Dermis microvascular lymphatic vessel endothelial cell (primary cell): ENCODE measurements at places on chromosomes 4 and X. TPM values are rescaled to one million over a fixed set of nuclear protein-coding genes. Genes with fewer than 3 reads are reported as not detected.

DNA sequence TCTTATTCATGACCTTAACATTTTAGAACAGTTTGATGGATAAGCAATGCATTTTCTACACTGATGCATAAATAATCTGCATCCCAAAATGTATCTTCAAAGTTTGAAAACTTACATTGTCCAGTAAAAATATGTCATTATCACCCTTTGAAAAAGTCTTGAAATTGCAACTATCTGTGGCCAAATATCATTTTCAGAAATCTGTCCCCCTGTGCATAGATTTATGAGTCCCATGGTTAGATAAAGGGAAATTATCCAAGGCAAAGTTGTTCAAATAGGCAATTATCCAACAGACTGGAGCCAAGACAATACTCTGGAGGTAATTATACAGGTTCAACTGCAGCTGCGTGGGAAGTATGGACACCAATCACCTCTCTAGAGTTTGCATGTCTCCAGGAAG is 182.5 kb upstream of the INTU start:
- DNase-seq = no peak

DNA sequence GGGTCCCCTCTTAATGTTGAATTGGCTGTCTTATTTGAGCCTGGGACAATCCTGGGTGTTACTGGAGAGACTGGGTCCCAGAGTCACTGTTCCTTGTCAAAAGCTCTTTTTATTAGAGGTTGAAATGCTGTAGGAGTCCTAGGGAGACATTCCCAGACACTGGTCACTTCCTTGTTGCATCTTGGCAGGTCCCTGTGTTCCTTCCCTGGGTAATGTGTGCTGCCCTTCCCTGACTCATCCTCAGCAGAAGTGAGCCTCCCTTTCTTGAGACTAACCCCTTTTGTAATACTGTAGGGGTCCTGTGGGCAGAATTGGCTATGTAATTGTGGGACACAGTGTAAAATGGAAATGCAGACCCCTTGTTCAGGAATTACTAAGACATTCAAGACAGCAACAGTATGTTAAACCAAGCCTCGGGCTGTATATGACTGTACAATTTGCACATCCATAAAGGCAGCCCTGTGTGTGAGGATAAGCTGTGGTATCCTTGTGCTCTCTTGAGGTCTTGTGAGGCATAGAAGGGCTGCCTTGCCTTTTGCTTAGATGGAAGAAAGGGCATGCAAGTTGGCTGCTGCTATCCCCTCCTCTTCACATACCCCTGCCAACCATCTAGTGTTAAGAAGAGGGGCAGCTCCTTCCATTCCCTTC is 53.5 kb downstream of the DCLK2 start:
- DNase-seq = no peak

The KLF3 gene
- 15.8 and 24.8 TPM in 2 replicates for total RNA-seq

The SPIN2B gene
- 7.1 and 9.6 TPM in 2 replicates for total RNA-seq

DNA sequence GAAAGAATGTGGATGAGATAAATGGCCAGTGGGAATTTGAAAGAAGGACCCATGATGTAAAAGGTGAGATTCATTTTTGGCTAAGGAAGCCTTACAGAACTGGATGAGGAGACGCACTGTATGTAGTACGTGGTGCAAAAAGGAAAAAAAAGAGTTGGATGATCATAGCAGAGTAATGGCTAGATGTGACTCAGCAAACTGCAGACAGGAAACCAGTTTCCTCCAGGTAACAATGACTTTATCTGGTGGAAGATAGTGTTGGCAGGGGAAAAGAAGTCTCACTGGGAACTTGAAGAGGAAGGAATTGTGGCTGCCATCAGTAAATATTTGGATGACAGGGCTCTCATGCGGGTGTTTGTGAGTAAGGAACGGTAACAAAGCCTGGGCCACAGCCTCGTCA is 243.2 kb downstream of the CPE start:
- DNase-seq = peak; percentile 29

DNA sequence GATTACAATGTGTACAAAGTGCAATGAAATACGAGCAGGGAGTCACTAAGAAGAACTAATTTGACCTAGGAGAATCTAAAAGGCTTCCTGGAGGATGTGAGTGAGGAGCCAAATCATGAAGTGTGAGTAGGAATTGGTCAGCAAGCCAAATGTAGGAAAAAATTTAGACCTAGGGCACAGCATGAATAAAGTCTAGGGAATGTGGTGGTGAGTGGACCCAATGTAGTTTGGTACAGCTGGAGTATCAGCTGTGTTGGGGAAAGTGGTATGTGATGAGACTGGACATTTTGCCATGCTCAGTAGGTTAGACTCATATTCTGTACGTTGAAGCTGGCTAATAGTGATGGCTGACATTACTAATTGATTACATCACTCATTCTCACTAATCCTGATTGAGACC is 191.0 kb downstream of the AFF2 start:
- no peak for DNase-seq

DNA sequence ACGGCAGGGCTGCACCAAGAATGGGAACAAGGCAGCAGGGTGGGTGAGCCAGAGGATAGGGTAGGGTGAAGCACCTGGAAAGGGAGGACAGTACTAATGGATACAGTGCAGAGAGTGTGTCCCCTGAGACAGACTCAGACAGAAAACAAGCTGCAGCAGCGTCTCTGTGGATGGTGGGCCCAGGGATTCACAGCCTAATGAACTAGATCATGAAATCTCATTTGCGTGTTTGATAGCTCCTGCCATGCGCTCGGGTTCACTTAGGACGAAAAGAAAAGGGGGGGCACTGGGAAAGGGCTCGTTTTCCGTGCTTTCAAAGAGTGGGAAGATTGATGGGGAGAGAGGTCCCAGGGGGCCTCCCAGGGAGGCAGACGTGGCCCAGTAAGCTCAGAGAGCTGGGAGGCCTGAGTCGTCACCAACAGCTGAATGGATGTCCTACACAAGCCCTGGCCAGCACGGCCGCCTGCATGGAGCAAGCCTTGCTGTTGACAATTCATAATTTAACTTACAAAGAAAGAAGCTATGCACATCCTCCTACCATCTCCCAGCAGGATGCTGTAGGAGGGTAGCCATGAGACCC is 446.9 kb downstream of the BCOR start:
- DNase-seq = no peak

The PTTG2 gene
- total RNA-seq = not detected in 2 replicates

The SERTM2 gene
- total RNA-seq = not detected in 2 replicates

The PRDX4 gene
- 174 and 211 TPM in 2 replicates for total RNA-seq

DNA sequence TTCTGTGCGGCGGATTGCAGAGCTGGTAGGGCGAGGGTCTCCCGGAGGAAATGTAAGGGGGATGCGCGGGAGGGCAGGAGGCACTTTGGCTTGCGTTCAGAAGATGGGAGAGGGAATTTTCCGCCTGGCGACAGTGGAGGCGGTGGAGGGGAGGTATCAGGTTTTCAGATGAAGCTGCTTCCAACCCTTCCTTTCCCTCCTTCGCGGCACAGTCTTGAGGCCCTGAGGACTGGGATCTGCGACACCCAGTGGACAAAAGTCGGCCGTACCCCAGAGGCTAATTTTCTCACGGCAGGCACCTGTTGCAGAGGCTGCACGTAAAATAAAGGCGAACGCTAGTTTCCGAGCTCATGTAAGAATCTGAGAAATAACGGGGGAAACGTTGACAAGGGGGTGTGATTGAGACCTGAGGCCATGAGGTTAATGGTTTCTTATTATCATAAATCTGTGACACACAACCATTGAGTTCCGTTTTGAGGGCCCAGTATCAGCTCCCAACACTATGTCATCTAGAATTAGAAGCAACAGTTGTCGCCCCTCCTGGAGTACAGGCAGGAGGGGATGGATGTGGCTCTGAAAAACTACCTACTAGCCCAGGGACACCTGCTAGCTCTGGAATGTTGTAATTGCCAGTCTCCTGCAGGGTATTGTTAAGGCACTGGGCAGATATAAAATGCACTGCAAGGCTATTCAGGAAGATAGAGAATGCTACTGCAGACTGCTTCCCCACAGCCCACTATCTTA is 1.1 kb downstream of the ZCCHC18 start:
- DNase-seq = no peak

DNA sequence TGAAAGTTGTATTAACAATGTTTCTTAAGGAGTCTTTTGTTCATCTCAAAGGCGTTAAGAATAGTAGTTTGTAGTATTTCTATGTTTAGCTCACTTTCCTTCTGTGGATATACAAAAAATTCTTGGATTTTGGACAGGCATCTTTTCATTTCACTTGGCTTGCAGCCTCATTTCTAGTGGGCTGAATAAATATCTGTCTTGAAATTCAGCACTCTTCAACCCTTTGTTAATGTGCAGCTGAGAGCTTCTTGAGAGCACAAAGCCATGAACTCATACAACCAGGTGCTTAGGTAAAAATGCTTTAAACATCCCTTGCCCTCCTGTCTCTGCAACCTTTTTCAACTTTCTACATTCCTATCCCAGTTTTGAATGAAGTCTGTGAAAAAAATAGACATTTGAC is 1003.2 kb downstream of the C4orf33 start:
- no peak for DNase-seq

- peak; percentile 64 for DNase-seq
Measured at GRCh38 chrX:46327566-46328115, 217.6 kb downstream of the ZNF674 start.

DNA sequence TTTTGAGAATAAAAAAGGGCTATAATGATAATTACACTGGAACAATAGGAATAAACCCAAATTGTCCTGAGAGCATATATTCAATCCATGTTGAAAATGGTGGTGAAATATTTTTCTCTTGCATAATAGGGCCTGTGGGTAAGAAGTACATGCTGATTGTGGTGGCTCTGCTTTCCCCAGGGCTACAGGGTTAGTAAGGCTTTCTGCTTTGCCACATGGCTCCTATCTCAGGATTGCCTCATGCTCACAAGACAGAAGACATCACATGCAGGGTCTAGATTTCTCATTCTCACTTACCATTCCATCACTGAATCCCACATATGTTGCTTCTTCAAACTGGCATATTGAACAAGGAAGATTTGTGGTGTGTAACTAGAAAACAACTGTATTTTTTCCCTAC is 12.4 kb upstream of the VEGFC start:
- no peak for DNase-seq

The TRPC3 gene
- total RNA-seq = under 0.01 TPM in 1 of 2 replicates, not detected in the other

The C4orf36 gene
- total RNA-seq = 0.38 and 0.39 TPM in 2 replicates

- DNase-seq = peak; percentile 75
Measured at GRCh38 chrX:45515262-45516215, 314.9 kb upstream of the DIPK2B start.

DNA sequence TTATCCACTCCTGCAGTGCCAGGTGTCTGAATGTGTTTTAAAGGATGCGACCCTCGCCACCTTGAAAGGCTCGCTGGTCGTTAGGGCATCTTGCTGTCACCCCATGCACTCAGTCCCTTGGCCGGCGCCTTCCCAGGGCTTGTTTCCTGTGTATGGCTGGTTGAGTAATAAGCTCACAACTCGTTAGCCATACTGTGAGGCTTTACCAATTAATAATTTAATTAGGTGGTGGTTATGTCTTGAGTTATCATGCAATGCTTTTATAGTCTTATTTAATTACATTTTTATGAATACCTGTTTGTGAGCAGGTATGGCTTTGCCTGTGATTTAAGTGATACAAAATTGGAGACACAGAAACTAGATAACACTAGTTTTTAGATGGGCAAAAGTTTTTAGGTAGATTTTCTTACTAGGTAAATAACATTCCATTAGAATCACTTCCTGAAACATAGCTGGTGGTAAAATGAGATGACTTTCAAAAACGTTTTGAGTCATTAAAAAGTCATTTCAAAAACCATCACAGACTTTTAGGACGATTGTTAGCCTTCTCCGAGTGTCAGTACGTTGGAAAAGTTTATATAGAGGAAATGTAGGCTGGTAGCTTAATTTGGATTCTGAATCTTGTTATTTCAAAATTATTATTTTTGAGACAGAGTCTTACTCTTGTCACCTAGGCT is 18.2 kb downstream of the PTTG2 start:
- DNase-seq = peak; percentile 44
